ENCODE measurements at places on chromosomes 7 and 10.

DNA sequence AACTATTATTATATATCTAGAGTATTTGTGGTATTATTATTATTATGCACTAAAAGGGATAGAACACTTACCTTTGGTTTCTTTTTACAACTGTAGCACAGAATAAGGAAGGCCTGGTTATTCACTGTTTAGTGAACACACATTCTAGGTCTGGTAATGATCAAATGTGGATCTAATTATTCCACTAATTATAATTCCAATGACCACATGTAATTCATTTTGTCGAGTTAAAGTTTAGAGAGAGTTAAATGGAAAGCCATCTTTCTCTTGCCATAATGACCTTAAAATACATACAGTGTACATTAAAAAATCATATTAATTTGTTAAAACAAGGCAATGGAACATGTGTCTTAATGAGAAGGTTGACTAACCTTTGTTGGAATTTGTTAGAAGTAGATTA, 147.8 kb downstream of the SEM1 start:
- no peak for ATAC-seq
- no peak overlapping the region for H3K27ac ChIP-seq
- no peak overlapping the region for H3K4me3 ChIP-seq
- H3K36me3 ChIP-seq: no peaks in the 10 kb centered on the region
- no peaks in the 10 kb centered on the region for H3K27me3 ChIP-seq

GRCh38 chr7:135265637-135266036, 32.0 kb downstream of the STRA8 start:
- no peak overlapping the region for H3K4me3 ChIP-seq
- no peak for ATAC-seq
- no peak overlapping the region for H3K27ac ChIP-seq
- H3K27me3 ChIP-seq: peaks cover 50% of the 10 kb centered on the region

- ATAC-seq: no peak
- peaks cover 42% of the 10 kb centered on the region for H3K36me3 ChIP-seq
- no peaks in the 10 kb centered on the region for H3K27me3 ChIP-seq
- peaks cover 68% of the 10 kb centered on the region for H3K4me1 ChIP-seq
- H3K27ac ChIP-seq: peak overlapping the region; percentile 67
These were observed 63.8 kb downstream of the MKI67 start for GRCh38 chr10:128062331-128062880.

DNA sequence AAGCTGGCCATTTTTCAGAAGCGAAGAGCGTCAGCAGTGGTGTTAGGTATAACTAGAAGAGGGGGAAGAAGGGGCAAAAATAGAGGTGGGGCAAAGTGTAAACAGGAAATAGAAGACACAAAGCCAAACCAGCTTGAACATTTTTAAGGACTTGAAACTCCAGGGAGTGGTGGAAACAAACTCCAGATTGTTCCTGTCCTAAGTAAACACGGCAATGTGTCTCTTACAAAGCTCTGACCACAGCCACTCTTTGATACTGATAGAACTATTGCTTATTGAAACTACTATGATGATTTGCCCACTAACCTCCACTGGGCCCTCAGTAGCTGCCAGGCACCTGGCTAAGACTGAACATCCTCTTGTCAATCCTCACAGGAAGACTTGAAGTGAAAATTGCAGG, 20.8 kb upstream of the CDH23 start:
- no peak overlapping the region for H3K4me3 ChIP-seq
- no peaks in the 10 kb centered on the region for H3K36me3 ChIP-seq
- no peak for ATAC-seq
- H3K4me1 ChIP-seq: peaks cover 59% of the 10 kb centered on the region
- H3K27ac ChIP-seq: peak overlapping the region; percentile 70

DNA sequence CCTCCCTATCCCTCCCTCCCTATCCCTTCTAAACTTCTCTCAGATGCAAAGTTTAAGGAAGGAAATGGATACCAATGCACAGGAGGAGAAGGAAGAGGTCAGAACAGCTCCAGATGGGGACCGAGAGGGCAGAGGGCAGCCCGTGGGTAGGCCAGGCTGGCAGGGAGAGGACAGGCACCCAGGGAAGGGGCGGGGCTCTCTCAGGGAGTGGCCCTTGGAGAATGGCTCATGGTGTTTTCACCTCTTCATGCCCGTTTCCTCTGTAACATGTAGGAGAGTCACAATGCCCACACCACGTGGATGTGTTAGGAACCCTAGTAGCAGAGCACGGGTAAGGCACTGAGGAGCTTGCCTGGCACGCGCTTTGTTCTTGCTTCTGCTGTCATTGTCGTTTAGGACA, 264.5 kb downstream of the CELF2 start:
- H3K4me3 ChIP-seq: no peak overlapping the region
- peaks cover 22% of the 10 kb centered on the region for H3K4me1 ChIP-seq
- ATAC-seq: no peak
- H3K36me3 ChIP-seq: peaks cover 33% of the 10 kb centered on the region
- H3K27ac ChIP-seq: no peak overlapping the region
